ENCODE measurements at places on chromosomes 3 and 15.

GRCh38 chr3:182671541-182671940 is 121.8 kb upstream of the ATP11B start:
- DNase-seq: no peak

- DNase-seq: no peak
These were observed 223.0 kb downstream of the PDZRN3 start for GRCh38 chr3:73401616-73402279.

DNA sequence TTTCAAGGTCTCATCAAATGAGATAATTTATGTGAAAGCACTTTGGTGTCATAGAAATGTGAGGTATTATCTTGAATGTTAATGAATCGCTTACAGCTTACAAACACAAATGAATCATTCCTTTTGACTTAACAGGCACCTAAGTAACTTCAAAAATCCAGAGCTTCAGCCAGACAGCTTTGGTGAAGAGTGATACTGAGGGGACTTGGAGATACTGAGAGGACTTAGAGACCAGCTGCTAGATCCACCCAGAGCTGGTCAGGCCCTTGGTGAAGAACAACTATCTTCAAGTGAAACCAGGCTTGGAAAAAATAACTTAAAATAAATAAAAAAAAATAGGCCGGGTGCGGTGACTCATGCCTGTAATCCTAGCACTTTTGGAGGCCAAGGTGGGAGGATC is 16.2 kb upstream of the ZFYVE19 start:
- DNase-seq: no peak

GRCh38 chr15:57509126-57509525 is 82.6 kb upstream of the MYZAP start:
- DNase-seq: no peak

DNA sequence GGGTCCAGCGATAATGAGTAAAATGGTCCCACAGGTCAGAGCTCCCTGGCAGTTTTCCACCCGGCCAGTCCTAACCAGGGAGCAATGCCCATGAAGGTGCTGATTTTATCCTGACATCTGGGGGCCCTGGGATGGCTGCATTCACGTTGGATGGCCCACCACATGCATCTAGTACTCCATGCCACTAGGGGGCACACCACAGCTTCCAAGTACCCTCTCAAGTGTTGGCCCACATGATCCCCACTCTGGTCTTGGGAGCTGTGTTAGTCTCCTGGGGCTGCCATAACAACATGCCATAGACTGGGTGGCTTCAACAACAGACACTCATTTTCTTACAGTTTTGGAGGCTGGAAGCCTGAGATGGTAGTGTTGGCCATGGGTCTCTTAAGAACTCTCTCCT is 225.5 kb downstream of the SLCO3A1 start:
- DNase-seq: no peak

DNA sequence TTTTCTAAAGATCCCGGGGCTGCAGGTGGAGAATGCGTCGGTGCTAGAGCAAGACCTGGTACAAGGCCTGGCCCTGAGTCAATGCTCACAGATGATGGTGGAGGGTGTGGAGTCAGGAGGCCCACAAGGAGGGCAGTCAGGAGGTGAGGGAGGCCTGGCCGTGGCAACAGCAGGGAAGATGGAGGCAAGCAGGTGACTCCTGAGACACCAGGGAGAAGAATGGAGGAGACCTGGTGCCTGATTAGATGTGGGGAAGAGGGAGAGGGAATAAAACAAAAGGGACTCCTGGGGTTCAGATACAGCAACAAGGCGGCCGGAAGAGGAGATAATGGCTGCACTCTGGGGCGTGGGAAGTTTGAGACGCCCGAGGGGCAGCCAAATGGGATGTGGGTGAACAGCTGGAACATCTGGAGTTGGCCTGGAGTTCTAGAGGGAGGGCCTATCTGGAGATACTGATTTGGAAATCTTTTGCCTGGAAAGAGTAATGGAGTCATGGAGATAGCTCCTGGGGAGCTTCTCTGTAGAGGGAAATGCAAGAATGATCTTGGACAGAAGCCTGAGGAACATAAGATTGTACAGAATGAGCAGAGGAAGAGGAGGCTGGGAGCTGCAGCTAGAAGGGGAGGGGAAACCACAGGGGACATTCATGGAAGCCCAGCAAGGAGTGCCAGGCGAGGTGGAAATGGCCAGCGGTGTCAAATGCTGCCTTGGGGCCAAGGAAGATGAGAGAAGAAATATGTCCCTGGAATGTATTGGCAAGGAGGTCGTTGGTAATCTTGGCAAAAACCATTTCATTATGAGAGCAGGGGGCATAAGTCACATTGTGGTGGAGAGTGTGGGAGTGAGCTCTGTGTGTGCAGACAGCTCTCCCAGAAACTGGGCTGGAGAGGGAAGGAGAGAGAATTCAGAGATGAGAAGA is 67.5 kb upstream of the CORO2B start:
- DNase-seq: peak; percentile 55

DNA sequence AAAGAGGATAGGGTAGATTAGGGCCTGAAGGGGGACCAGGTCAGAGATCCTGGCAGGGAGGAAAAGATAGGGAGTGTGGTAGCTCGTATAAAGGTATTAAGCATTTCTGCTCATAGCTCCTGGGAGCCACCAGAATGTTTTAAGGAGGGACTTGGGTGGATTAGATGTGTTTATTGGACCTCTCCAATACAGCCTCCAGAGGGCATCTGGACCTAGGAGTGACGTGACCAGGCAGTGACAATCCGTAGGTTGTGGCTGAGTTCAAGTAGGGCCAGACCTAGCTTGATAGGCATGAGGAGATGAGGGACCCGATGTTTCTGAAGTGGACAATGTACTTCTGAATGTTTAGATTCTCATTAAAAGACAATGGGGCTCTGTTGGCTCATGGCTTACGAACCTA is 435.2 kb downstream of the MCTP2 start:
- no peak for DNase-seq

DNA sequence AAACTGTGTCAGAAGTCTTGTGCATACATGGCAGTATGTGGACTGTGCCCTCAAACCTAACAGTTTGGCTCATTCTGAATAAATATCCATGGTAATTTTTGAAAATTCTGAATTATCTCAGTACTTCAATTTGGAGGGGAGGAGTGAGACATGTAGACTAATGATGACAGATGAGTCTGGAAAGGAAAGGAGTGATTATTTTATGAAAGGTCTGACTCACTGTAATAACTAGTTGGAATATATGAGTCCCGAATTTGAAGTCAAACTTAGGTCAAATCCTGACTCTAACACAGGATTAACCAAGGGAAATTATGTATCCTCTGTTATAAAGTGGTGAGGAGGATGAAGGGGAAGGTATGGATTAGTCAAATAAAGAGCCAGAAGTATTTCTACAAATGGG is 38.6 kb downstream of the SUCNR1 start:
- no peak for DNase-seq

DNA sequence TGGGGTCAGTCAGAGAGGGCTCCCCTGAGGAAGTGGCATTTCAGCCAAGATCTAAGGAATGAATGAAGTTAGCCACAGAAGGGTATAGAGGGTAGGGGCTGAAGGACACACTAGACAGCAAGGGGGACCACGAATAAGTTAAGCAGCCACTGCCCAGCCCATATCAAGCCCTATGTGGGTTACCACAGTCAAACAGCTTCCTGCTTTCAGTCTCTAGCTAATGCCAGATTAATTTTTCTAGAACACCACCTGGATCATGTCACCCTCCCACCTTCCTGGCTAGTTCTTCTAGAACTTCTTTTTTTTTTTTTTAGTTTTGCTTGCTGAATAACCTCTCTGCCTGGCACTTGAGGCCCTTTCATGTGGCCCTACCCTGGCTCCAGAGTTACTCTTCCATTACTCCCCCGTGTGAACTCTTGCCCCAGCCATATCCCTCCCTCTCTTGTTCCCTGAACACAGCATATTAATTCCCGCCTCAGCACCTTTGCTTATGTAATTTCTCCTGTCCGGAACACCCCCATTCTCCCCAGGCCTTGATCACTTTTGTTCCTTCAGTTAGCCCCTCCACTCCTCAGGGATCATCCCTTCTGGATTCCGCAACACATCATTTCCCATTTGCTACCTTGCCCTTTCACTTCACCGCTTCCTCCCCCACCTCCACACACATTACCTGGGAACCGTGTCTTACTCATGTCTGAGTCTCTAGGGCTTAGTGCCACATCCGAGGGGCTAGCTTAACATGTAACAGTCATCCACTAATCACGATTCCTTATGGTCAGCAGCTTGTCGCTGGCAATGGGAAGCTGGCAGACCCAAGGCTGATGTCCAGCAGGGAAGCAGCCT is 20.6 kb upstream of the BNC1 start:
- DNase-seq: no peak

DNA sequence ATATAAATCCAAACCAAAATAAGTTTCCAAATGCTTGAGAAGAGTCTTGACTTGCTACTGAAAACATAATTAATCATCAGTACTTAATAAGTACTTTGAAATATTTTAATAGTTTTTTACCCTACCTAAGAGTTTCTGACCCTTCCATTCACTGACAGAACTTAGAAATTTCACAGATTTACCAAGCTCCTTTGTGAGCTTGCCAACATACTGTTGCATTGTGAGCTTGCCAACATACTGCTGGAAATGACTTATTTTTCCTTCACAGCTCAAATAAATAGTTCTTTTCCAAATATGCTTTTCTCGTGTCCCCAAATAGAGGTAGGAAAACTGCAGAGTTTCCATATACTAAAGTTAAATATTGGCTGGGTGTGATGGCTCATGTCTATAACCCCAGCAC is 9.6 kb upstream of the AADAC start:
- DNase-seq: no peak

DNA sequence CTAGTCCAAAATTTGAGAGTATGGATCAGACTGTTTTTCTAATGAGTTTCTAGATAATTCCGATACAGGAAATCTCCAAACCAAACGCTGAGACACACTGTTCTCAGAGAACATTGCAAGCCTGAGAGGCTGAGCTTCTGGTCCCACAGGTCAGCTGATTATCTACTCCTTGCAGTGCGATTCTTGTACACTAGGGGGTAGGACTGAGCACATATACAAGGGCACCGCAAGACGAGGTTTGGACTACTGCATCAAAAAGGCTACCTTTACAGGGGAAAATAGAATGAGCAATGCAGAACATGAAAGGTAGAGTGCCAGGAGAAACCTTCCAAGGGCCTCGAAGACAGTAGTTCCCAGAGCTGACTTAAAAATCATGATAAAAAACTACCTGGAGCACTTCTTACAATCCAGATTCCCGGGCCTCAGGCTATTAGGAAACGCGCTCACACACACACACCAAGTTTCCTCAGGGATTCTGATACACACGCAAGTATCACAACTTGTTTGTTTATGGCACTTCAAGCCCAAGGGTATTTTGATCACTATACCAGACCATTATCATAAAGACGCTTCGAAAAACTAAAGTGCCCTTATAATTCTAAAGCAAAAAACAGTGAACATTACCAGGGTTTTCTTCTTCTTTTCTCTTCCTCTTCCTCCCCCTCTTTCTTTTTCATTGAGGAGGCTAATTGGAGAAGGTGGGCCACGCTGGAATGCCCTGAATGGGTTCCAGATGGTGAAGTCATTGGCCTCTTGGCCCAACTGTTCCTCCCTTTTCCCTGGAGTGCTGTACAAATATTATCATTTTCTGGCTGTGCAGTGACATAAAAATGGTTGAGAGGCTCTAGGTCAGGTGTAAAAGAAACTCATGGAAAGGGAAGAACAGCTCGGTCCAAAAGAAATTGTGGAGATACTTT is 61.8 kb downstream of the SLC12A8 start:
- DNase-seq: no peak

Measured in fibroblast of gingiva (primary cell).